ENCODE measurements at places on chromosomes 1 and 21.

DNA sequence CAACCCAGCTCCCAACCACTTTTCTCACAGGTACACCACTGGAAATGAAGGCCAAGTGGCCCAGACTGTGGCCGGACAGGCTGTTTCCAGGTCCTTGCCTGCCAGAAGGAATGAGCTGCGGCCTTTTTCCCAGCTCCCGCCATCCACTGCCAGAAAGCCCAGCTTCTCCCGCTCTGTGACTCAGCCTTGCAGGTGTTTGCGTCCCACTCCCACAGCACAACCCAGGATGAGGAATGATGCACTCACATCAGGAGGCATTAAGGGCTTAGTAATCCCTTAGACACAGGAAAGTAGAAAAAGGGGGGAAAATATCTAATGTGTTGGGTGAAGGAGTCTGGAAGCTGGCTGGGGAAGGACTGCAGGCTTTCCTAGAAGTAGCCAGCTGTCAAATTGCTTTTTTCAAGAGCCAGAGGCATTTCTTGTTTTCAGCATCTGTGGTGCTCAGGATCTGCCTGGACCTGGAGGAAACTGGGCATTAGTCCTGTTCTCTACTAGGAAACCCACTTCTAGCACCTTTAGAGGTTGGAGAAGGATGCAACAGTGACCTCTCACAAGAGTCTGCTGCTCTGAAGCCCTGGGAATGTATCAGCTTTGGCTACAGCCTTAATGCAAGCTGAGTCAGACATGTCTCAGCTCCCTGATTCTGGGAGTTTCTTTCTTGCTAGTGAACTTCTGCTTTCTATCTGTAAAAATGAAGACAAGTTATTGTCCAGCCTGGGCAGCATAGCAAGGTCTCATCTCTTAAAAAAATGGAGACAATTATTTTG is 13.2 kb upstream of the MAP1LC3C start:
- no peak for DNase-seq

- DNase-seq = no peak
Observed at GRCh38 chr1:26797627-26798026, 9.9 kb downstream of the PIGV start.

- DNase-seq = peak; percentile 62
Observed at GRCh38 chr1:222546548-222547259, 1.2 kb downstream of the HHIPL2 start.

DNA sequence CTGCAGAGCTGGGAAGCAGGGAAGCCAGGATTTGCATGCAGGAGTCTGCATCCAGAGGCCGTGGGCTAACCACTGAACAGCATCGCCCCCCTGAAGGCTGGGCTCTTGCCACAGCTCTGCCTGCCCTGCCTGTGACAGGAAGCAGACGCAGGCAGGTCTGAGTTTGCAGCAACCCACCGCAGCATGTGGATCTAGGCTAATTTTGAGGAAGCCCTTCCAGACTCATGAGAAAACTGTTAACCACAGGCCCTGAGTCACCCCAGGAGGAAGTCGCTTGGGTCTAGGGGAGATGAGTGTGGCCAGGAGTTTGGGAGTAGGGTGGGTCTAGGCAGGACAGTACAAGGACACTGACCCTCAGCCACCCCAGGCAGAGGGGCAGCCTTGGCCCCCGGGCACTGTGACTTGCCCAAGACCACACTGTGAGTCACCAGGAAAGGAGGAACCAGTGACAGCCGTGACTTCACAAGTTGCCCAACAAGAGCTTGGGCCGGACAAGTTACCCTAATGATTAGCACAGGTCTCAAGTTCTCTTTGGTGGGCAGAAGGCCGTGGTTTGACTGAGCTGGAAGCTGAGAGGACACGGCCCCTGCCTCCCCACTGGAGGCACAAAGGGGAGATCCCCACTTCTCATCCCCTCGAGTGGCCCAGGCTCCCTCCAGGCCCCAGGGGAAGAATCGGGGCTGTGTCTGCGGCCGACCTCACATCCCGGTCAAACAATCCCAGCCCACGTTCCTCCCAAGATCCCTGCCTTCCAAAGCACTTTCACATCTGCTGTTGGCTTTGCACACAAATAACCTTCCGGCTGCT is 826 bp downstream of the LAPTM5 start:
- DNase-seq = peak; percentile 73

- peak; percentile 18 for DNase-seq
Observed at GRCh38 chr1:147853391-147853790, 49.2 kb upstream of the GJA8 start.

DNA sequence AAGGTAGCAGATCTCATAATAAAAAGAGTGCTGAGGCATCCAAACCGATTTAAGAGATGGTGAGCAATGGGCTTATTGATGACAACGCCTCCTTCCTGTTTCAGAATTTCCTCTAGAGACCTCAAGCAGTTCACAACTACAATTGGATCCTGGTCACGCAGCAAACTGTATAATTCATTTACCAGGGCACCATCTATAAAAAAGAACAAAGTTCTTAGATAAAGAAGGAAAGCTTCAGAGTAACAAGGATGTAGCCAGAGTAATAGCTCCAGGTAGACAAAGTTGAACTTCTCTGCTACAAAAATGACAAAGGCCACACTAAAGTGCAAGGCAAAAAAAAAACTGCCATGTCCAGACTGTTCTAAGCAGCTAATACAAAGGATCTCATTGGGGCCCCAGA is 3.4 kb downstream of the AP4B1 start:
- no peak for DNase-seq

GRCh38 chr1:205967554-205968335 is 24.5 kb upstream of the SLC26A9 start:
- no peak for DNase-seq

- peak; percentile 13 for DNase-seq
Observed at GRCh38 chr21:37087188-37087587, 14.1 kb downstream of the TTC3 start.

DNA sequence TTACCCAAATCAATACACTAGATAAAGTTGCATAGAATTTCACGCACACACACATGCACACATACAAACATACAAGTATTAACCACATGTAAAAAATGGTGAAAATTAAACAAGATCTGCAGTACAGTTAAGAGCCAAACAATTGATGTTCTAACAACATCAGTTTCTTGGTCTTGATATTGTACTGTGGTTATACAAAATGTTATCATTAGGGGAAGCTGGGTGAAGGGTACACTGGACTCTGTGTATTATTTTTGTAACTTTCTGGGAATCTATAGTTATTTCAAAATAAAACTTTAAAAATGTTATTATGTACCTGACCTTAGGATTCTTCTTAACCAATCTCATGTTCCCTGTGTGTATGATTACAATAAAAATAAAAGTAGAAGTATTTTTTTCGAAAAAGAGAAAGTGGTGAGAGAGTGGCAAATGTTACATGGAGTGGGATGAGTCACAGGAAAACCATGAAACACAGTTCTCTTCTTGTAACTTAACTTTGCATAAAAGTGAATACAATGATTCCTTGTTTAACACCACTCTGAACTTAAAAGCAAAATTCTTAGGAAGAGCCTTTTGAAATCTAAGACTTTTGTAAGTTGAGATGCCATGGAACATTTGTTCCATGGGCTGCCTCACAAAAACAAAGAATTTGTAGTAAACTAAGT is 101.6 kb upstream of the RUNX1 start:
- no peak for DNase-seq

DNA sequence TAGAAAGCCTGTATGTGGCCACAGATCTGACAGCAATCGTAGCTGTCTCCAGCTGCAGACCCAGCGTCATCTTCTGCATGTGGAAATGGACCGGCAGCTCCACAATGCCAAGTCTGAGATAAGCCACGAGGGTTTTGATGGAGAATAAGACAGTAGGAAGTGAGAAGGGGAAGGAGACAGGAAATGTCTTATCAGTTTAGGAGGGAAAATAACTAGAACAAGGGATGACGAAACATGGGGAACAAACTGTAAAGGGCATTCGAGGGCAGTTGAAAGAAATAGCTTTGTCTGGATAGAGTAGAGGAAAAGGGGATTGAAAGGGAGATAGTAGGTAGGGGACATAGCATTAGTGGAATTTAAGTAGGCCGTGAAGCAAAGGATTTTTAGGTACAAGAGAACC is 74.0 kb upstream of the CTTNBP2NL start:
- no peak for DNase-seq

DNA sequence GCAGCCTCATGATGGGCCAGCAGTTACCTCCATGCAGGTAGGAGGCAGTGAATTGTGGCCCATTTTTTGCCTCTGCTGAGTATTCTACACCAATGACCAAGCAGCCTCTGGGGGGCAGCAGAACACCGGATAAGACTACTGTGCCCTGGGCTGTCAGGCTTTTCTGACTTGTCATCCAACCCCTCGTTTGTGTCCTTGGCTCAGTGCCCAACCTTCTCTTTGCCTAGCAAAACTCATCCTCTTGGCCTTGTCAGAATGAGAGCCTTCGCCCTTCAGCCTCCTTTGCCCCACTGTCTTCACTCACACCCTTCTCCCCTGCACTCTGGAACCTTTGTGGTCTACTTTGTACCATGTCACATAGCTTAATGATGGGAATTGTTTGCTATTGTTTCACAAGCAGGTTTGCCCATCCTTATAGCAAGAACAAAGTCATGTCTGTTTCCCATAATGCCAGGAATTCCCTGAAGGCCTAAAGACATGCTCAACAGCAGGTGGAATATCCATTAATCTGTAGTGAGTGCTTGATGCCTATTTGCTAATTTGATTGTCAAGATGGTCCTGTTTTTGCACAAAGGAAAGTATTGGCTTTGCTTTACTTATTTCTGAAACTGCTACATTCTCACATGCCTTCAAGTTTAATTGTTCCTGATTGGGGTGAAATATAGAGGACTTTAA is 255.9 kb downstream of the HHAT start:
- no peak for DNase-seq

DNA sequence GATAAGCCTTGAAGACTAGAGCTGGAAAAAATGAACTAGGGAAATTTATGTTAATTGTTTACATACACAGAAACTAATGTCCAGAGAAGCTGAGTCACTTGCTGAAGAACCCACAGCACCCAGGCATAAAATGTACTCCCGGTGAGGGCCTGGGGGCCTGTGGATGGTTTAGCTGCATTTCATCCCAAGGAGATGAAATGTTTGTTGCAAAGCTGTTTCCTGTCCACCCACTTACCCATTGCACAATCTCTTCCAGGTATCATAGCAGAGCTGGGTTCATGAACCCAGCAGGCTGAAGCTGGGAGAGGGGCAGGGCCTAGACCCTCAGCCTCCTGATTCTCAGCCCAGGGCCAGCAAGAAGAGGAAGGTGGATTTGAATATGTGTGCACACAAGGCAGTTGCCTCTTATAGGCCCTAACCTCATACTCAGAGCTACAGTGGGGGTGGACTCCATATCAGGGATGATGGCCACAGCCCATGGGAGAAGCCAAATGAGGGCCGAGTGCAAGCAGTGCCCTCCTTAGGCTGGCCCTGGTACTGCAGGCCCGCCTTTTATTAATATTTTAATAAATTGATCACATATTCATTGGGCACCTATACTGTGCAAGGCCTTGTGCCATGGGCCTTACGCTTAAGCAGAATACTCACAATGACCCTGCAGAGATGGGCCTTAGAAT is 110.8 kb downstream of the LACTBL1 start:
- no peak for DNase-seq

GRCh38 chr1:94319319-94320102 is 82.1 kb upstream of the ARHGAP29 start:
- no peak for DNase-seq

DNA sequence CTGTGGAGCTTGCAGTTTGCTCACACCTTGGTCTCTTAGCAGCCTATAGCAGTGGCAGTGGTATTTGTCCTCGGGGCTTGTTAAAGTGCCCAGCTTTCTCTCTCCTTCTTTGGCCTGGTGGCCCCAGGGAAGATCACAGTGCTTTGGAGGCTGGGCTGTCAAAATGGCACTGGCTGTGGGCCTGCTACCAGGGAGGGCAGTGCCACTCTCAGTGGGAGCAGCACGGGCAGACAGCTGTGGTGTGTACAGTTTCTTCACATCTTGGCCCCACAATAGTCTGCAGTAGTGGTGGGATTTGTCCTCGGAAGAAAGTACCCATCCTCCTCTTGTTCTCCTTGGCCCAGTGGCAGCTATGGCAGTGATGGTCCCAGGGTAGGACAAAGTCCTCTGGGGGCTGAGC is 164.4 kb upstream of the GORAB start:
- DNase-seq = no peak

DNA sequence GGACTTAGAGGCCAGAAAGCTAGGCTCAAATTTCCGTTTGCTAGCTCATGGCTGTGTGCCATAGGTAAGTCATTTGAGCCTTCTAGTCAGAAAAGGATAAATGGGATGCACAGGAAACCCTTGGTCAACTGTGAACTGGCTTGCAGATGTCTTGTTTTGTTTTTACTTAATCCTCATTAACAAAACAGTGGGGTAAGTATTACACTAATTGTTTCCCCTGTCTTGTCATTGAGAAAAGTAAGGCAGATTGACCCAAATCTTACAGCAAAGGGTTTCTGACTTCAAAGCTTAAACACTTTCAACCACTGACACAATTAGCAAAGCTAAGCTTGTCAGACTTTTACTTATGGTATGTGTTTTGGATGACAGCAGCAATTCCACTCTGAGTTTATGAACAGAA is 291.3 kb downstream of the NTNG1 start:
- DNase-seq = no peak

GRCh38 chr21:30579346-30579745 is 10.9 kb downstream of the KRTAP22-2 start:
- DNase-seq = no peak

DNA sequence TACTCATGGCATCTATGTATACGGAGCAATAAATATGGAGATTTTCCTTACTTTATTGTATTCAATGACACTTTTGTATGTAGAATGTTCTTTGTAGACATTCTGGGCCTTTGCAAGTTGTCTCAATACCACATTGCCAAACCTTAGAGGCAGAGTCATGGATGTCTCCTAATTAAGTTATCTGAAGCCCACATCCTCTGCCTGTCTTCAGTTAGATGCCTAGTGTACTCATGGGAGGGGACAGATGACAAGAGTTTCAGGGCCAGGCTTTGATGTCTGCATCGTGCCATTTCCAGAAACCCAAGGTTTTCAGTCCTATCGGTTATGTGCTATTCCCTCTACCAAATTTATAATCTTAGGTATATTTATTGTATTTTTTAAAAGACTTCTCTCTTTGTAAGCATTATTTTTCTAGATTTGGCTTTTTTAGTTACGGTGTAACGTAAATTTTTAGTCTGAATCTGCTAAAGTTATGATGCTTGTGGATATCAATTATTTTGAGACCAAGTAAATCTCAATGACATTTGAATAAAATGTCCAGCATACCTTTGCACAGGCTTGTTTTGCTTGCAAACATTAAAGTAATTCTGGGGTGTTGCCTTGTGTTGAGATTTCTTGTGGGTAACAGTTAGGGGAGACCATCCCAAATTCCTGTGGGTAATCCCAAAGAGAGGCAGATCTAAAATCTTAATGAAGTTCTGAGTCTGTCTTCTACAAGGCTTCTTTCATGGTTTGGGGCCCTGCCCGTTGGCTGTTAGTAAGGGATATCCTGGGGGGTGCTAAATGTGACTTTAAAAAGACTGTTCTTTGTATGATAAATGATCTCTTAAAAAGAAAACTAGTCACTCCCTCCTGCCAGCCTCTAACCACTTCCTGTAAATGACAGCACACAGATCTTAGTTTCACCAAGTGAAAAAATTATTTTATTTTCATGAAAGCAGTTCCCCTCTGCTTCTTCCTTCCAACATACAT is 8.0 kb upstream of the MACF1 start:
- peak; percentile 50 for DNase-seq

- DNase-seq = no peak
Observed at GRCh38 chr21:40829791-40830190, 17.2 kb downstream of the DSCAM start.

Measured in BJ (cell line).